ENCODE measurements at places on chromosomes 3 and 15.
A peak's percentile ranks its signal among the peaks of the same experiment; 100 is the strongest.

GRCh38 chr15:22786868-22787698 lies 639 bp downstream of the NIPA1 start:
- no peak for DNase-seq

DNA sequence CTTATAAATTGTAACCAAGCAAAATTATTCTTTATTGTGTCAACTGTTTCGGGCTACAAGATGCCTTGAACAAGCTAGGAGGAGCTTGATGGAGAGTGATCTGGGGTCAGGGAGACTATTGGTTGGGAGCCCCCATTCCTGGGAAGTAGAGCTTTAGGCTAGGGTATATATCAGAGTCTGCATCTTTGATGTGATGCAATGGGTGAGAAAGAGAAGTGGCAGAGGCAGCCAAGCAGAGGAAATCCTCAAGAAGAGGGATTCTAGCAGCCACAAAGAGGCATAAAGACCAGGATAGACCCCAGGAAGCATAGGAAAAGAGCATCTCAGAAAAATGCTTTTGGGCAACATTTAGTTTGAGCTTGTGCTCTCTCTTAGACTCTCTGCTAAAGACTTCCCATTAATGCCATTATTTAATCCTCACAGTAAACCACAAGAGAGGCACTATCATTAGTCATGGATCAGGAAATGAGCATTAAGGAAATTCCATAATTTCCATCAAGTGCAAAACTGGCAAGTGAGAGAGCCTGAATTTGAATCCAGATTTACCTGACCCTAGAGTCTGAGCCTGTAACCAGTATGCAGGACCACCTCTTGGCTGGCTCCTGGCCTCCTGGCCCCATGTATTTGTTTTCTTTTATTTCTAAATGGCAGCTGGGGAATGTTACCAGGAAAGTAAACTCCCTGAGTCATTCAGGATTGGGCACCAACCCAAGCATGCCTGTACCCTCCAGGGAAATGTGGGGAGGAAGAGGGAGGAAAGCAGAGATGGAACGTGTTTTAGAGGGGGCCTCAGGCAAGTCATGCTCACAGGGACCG lies 118.7 kb downstream of the RPL22L1 start:
- no peak for DNase-seq

GRCh38 chr3:141407825-141408224 lies 39.5 kb downstream of the ZBTB38 start:
- no peak for DNase-seq

DNA sequence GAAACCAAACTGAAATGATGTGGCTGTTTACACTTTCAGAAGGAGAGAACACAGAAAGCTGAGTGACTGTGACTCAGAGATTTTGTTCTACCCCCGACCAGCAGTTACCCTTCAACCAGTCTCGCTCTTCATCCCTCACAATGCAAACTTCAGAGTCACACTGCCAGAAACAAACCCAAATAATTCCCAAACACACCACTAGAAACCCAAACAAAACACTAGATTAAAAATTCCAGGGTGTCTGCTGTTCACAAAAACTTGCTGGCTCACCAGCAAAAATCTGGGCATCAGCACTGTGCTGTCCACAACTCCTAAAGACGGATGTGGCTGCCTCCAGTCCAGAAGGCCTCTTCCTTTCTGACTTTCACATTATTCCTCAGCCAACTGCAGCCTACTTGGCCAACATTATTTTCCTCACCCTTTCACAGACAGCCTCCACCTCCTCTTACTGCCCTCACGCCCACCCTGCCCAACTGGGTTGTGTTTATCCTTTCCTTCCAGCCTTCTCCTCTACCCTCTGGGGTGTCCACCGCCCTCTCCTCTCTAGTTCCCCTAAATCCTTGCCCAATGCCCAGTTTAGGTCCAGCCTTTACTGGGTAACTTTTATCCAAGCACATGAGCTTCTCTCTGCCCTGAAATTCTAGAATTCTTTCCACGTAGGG lies 71.4 kb downstream of the MECOM start:
- DNase-seq = no peak

DNA sequence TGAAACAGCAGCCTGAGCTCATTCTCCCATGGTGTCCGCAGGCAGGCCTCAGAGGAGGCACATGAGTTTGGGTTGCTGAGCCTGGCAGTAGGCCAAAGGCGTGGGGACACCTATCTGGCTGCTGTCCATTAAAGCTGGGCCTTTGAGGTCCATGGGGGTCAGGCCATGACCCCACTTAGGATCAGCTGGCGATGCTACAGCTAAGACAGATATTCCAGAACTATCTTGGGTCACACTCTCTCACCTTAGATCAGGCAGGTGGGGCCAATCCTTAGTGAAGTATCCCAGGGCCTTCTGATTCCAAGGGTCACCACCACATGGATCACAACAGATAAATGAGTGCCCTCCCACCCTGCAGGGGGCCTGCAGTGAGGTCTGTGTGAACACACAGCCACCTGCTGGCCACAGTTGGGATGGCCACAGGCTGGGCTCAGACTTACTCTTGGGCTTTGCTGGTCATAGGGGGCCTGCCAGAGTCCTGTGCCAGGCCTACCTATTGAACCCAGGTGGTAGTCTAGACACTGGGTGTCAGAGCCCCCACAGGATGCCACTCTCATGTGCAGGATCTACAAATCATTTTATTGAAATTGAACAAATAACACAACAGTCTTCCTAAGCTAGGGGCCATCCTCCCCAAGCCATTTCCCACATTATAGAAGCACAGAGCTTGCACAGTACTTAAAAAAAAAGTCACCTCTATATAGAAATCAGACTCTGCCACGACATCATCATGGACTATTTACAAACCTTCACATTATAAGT lies 2.0 kb upstream of the HYAL2 start:
- peak; percentile 77 for DNase-seq

DNA sequence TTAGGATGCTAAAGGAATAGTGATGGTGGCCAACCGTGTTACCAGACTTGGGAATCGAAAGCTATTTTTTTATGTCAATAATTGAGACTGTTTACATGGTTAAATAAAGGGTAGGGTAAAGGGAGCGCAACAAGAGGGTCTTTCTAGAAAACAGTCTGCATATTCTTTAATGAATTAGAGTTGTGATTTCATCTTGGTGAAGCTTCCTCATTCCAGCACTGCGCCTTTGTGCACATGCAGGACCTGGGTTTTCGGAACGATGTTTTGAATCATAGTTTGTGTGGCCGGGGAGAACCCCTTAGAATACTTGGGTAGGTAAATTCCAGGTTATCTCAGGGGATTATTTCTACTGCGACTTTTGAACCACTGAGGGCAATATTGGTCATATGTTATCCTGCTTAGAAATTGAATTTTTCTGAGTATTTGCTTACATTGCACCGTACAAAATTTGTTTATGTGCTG lies 1.3 kb downstream of the PIK3CA start:
- no peak for DNase-seq

DNA sequence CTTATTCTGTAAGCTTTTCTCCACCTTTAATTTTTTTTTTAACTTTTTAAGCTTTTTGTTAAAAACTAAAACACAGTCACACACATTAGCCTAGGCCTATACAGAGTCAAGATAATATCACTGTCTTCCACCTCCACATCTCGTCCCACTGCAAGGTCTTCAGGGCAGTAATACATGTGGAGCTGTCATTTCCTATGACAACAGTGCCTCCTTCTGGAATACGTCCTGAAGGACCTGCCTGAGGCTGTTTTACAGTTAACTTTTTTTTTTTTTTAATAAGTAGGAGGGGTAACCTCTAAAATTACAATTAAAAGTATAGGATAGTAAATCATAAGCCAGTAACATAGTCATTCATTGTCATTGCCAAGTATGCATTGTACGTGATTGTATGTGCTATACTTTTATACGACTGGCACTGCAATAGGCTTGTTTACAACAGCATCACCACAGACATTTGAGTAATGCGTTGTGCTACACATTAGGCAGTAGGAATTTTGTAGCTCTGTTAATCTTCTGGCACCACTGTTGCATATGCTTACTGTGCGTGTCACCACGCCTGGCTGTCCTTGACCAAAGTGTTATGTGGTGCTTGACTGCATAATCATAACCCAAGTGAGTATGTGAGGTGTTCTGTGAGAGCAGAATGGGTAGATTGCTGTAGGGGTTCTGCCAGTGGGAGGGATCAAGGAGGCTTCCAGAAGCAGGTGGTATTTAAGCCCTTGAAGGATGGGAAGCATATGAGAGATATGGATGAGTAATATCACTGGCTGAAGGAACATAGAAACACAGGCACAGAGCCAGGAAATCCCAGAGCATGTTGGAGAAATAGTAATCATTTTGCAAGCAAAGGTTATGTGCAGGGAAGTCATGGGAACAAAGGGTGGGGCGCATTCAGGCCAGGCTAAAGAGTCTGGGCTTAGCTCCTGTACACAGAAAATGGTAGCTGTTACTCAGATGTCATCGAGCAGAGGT lies 18.3 kb downstream of the FBXO22 start:
- DNase-seq = no peak

- DNase-seq = no peak
Observed at GRCh38 chr3:168085491-168086119, 10.1 kb downstream of the GOLIM4 start.

GRCh38 chr3:173217127-173217526 lies 76.1 kb upstream of the SPATA16 start:
- no peak for DNase-seq

DNA sequence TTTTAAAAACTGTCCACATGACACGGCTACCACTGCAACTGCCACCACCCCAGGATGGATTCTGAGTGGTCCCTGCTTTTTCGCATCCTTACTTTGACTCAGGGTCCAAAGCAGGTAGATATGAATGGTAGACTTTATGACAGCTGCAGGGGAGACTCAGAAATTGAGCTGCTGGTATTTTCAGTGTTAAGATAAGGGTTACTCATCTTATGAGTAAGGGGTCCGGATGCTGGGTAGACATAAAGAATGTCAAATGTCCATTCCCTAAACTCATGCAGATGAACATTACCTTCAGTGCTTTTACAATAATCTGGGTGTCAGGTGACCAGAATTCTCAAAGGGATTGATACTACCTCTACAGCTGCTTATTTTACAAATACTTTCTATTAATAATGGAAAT lies 25.9 kb upstream of the BBX start:
- DNase-seq = no peak

GRCh38 chr15:82554351-82554750 lies 14.1 kb upstream of the RPS17 start:
- no peak for DNase-seq

- no peak for DNase-seq
Observed at GRCh38 chr15:100771746-100772145, 107.9 kb upstream of the ALDH1A3 start.

GRCh38 chr3:123757281-123757940 lies 126.7 kb downstream of the MYLK start:
- DNase-seq = no peak

- no peak for DNase-seq
Observed at GRCh38 chr3:3302964-3303363, 123.5 kb upstream of the CRBN start.

GRCh38 chr3:111542611-111543300 lies 759 bp downstream of the CD96 start:
- no peak for DNase-seq

- no peak for DNase-seq
Observed at GRCh38 chr3:100400419-100400779, 490 bp downstream of the TOMM70 start.
